ENCODE measurements at places on chromosomes 1 and 21. TPM values are rescaled to one million over a fixed set of nuclear protein-coding genes. Genes with fewer than 3 reads are reported as not detected.

DNA sequence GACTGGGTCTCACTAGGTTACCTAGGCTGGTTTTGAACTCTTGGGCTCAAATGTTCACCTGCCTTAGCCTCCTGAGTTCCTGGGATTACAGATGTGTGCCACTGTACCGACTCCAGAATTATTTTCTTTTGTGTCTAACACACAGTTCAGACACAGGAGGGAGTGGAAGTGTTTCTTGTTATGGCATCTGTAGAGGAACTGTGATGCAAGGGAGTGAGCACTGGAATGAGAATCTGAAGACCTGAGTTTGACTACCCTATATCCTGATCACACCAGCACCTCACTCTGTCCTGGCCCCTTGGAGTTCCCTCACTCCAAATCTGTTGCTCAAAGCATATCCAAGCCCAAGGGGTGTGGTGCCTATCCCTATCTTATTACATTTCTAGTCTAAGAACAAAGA lies 15.2 kb downstream of the OPTC start:
- DNase-seq = no peak

DNA sequence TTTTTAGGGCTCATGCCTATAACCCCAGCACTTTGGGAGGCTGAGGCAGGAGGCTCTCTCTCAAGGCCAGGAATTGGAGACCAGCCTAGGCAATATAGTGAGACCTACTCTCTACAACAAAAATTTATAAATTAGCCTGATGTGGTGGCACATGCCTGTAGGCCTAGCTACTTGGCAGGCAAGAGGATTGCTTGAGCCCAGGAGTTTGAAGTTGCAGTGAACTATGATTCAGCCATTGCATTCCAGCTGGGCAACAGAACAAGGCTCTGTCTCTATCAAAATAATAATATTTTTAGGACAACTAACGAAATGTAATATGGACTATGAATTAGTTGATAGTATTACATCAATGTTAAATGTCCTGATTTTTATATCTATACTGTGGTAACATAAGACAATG lies 68.8 kb upstream of the ARID1A start:
- DNase-seq = no peak

GRCh38 chr1:244964112-244964971 lies 100.0 kb upstream of the HNRNPU start:
- no peak for DNase-seq

- DNase-seq = peak; percentile 35
Measured at GRCh38 chr1:24861821-24862727, 68.0 kb downstream of the RUNX3 start.

Gene IRF2BP2
- 118 TPM for total RNA-seq

DNA sequence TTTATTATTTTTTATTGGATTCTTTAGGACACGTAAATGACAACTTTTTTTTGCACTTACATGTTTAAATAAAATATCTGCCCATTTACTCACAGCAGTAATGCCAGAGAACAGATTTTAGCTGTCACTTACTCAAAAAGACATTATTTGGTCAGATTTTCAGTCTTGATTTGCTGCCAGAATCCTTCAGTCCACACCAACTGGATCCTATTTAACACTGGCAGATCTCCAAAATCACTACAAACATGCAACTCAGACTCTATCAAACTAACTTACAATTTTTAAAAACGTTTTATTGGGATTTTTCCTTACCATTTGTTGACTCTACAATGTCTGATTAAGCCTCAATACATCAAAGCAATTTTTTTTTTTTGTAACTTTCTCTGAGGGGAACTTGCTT lies 11.1 kb downstream of the ATP6V1G3 start:
- no peak for DNase-seq

GRCh38 chr1:111720977-111721786 lies 18.0 kb downstream of the INKA2 start:
- no peak for DNase-seq

DNA sequence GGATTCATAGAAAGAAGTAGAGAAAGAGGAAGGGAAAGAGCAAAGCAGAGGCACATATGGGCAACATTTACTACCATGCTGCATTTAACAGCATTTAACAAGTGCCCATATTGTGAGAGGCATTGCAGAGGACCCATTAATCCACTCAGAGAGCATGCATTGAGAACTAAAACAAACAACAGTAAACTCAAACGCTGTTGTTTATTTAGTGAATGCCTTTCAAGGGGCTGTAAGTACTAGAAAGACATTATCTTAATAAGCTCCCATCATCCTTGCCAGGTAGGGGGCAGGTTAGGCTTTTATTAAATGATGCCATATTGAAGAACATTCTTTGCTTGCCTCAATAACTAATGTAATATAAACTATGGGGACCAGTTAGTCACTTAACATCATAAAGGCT lies 254.3 kb upstream of the DAB1 start:
- no peak for DNase-seq

GRCh38 chr1:221735999-221736398 lies 5.9 kb downstream of the DUSP10 start:
- DNase-seq = no peak

DNA sequence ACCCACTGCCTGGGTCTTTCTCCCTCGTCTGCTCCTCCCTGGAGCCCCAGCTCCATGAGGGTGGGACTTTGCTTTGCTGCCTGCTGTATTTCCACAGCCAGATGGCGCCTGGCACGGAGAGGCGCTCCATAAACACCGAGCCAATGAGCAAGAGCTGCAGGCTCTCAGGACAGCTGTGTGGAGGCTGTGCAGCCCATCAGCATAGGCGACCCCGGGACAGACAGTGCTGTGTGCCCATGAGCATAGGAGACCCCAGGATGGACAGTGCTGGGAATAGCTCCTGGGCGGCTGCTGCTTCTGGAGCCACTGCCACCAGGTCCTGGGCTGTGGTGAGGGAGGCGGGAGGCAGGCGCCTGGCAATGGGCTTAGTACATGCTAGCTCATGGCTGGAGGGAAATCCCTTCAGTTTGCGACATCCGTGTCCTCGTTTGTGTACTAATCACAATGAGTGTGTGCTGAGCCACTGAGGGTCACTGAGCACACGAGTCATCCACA lies 29.2 kb downstream of the CEP104 start:
- no peak for DNase-seq

DNA sequence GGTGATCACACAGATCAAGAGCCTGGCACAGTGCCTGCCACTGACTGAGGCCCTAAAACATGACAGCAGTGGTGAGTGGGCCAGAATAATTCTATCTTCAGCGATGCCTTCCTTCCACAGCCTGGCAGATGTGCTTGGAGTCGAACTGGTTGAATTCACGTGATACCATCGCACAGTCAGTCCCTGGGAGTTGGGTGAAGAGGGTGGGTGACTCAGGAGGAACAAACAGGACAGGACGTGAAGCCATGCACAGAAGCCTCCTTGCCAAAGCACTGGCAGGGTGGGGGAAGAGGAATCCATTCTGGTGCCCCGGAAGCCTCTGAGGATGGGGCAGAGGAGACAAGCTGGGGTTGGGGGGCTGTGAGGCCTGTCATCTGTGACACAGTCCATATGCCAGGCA lies 80.3 kb upstream of the WNT4 start:
- no peak for DNase-seq

Gene HMCN1
- 4.7 TPM for total RNA-seq
